ENCODE measurements at places on chromosomes 1 and 21.
A peak's percentile ranks its signal among the peaks of the same experiment; 100 is the strongest.

DNA sequence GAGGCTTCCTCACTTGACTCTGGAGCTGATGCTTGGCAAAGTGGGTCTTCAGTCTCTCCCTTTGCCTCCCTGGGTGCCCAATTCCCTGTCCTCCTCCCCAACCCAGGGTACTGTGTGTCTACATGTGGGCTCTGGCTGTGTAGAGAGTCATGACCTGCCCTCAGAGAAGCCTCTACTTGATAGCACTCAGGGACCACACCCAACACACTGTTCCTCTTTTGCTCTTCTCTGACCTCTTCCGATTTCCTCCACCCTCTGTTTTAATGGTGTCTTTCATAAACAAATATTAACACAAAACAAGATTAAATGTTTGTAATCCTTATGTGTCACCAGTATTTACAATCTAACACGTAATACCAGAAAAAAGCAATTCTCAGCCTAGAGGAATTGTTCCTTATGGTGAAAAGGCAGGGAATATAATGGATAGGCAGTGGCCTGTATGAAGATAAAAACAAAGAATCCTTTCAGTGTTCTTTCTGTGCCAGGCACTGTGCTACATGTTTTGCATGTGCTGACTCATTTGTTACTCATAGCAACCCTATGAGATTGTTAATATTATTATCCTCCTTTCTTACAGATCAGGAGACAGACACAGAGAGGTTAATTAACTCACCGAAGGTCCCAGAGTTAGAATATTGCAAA, 58.2 kb downstream of the HSD3B1 start:
- no peak for DNase-seq

GRCh38 chr1:83098791-83099190, 900.1 kb downstream of the TTLL7 start:
- DNase-seq = no peak

DNA sequence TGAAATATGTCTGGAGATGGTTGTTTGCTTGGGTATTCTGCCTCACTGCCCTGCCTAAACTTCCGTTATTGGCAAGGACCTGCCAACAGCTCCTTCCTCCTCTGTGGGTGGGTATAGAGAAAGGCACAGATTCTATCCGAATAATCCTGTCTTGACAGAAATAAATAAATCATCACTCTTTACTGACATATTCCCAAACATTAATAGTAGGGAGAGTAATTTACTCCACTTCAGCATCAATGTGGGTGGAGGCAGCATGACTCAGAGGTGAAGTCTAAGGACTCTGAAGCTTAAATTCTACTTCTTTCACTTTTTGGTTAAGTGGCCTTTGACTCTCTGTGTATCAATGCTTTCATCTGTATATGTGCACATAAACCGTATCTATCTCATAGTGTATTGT, 2.9 kb downstream of the CD84 start:
- peak; percentile 24 for DNase-seq

DNA sequence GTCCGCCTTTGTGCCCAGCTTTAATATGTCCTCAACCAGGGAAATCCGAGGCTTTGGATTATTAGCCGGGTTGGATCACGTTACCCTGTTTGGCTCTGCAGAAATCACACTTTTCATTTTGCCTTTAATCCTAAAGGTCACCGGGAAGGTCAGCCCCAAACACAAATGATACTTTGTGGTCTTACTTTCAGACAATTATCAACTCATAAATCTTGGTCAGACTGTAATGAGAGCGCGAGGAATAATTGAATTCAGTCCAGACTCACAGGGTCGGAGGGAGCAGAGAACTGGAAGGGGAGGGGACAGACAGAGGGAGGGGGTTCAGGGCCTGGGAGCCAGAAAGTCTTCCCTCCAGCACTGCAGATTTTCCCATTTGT, 91.7 kb upstream of the NFIA start:
- DNase-seq = no peak

DNA sequence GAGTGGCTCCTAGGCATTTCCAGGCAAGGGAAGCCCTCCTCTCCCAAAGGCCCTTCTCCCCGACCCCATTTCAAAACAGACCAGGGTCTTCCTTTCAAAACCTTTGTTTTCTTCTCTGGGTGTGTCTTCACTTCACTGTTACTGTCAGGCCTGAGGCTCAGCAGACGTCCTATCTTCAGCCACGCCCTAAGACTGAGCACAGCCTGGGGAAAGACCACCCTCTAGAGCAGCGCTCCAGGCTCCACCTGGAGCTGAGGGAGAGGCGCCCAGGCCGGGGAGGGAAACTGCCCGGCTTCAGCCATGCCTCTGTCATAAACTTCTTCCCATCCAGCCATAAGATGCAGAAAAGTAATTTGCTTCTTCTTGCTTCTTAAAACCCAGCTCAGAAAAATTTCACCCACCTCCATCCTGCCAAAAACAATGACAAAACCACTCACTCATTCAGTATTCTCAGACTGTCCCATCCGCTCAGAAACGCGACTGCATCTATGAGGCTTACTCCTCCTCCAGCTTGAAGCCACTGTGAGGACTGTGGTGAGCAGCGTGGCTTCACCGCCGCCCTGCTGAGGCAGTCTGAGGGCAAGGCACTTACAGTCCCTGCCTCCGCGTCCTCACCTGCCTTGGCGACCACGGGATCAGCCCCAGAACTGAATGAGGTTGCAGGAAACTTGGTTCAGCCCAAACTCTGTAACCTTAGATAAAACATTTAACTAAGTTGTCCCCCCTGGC, 36.1 kb downstream of the VN1R5 start:
- DNase-seq = no peak

DNA sequence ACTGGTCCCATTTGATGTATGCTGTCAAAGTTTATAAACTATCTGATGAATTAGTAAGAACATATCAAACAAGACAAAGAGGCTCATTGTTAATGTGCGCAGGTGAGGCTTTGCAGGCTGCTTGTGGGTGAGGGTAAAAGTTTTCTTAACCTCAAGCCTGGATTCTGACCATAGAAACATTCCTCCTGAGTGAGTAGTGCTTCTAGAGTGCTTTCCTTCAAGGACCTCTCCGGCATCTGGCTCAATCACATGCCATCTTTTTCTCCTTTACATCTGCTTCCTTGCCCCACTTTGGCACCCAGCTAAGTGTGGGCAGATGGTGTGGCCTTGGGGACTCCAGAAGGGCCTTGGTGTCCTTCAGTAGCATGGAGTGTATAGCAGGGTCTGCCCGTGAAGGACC, 104.0 kb downstream of the ROR1 start:
- no peak for DNase-seq

DNA sequence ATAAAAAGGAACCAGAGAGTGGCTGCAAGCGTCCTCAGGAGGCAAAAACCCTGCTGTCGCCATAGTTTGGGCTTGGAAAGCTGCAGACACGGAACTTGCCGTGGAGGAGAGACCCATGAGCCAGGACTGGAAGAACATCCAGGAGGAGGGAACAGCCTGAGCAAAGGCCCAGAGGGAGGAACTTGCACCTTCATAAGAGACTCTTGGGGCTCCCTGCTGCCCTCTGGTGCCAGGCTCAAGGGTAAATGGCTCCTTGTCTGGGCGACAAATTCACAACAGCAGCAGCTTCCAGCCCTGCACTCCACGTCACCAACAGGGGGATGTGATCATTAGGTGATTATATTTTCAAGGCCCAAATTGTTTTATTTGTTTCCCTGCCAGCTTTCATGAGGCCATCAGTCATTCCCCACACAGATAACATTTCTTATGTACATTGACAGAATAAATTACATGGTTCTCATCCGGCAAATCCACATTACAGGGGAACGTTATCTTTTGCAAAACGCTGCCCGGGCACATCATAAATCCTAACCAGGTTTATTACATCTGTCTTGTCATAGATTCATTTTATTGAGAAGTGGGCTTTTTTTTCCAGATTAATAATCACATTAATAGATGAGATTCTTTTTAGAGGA, 143.0 kb upstream of the GRIK3 start:
- no peak for DNase-seq

- no peak for DNase-seq
Observed at GRCh38 chr1:96164053-96164452, 557.5 kb upstream of the PTBP2 start.

DNA sequence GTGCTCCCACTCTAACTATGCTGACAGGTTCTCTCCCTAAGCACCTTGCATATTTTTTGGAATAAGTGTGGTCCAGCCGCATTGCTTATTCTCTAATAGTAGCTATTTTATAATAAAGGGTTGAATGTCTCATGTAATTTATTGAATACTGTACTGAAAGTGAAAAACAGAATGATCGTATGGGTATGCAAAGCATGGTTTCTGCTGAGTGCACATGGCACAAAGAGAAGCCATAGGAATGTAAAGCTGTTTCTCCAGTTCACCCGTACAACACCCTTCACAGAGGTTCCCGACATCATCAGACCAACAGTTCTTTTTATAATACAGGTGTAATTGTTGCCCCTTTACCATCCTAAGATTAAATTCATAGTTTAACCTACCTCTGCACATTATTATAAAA, 8.9 kb upstream of the HAO2 start:
- DNase-seq = no peak
